Neural crest cell (in vitro differentiated cells): ENCODE measurements at places on chromosomes 2 and 18.

DNA sequence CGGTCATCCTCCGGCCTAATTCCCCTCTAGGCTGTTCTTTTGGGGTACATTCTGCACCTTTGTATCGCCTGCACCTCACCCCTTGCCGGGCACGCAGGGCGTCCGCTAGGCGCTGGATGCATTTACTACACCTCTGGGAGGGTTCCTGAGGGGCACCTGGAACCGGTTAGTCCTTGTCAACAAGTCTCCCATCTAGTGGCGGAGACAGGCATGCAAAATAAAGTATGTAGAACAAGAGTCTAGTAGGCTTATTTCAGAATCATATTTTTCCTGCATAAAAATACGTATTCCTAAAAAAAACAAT lies 705 bp upstream of the TEX261 start:
- no peak for DNase-seq

DNA sequence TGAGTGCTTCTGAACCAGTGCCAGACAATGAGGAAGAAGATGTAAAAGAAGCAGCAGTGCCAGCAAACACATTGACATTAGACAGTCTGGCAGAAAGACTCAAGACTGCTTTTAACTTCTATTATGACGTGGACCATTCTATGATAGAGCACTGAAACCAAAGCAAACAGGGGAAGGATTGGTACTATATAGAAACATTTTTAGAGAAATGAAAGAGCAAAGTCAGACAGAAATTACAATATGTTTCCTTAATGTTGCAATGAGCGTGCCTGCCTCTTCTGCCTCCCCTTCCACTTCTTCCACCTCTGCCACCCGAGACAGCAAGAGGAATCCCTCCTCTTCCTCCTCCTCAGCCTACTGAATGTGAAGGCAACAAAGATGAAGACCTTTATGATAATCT lies 39.7 kb downstream of the DHX57 start:
- no peak for DNase-seq

- DNase-seq: no peak
These were observed 76.9 kb downstream of the KIAA2012 start for GRCh38 chr2:202149936-202150335.

- DNase-seq: no peak
These were observed 39.5 kb downstream of the SH3BP4 start for GRCh38 chr2:234991290-234991689.

DNA sequence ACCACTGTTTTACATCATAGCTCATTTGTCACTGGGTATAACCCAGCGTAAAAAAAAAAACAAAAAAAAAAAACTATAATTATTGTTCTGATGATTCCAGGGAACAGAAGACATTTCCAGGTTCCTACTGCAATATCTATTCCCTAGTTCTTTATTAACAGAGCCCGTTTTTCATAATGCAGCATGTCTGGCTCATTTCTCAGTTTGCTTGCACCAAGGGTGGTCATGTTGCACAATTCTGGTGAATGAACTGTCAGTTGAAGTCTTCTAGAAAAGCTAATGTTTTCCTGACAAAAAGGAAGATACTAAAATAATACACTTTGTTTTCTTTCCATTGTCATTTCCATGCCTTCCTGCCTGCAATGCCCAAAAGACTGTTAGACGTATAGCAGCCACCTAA lies 180.1 kb downstream of the RDH14 start:
- no peak for DNase-seq

GRCh38 chr2:160666154-160667060 lies 172.8 kb upstream of the RBMS1 start:
- no peak for DNase-seq
